T-helper 17 cell (primary cell): ENCODE measurements at places on chromosomes 1 and 21. TPM values are rescaled to one million over a fixed set of nuclear protein-coding genes. Genes with fewer than 3 reads are reported as not detected.

NBPF14 gene
- 25.8 TPM for total RNA-seq

DPT gene
- not detected for total RNA-seq

ALPL gene
- total RNA-seq: not detected

LPGAT1 gene
- 35.0 TPM for total RNA-seq

SHISA4 gene
- total RNA-seq: 0.37 TPM

MYOG gene
- not detected for total RNA-seq

NTRK1 gene
- total RNA-seq: 0.67 TPM

HHIPL2 gene
- 0.27 TPM for total RNA-seq

LCE1C gene
- total RNA-seq: not detected

MAP1LC3C gene
- total RNA-seq: not detected

S100A7 gene
- not detected for total RNA-seq

FMO1 gene
- not detected for total RNA-seq

SPRR3 gene
- total RNA-seq: not detected

BCL2L15 gene
- 1.5 TPM for total RNA-seq

MT1HL1 gene
- not detected for total RNA-seq

BSND gene
- total RNA-seq: 0.07 TPM

GRCh38 chr1:215584389-215584788 lies 17.3 kb downstream of the KCTD3 start:
- DNase-seq: no peak

GRCh38 chr1:215819114-215819513 lies 252.0 kb downstream of the KCTD3 start:
- DNase-seq: no peak

GRCh38 chr1:109185990-109186732 lies 27.6 kb upstream of the SARS1 start:
- no peak for DNase-seq

DNA sequence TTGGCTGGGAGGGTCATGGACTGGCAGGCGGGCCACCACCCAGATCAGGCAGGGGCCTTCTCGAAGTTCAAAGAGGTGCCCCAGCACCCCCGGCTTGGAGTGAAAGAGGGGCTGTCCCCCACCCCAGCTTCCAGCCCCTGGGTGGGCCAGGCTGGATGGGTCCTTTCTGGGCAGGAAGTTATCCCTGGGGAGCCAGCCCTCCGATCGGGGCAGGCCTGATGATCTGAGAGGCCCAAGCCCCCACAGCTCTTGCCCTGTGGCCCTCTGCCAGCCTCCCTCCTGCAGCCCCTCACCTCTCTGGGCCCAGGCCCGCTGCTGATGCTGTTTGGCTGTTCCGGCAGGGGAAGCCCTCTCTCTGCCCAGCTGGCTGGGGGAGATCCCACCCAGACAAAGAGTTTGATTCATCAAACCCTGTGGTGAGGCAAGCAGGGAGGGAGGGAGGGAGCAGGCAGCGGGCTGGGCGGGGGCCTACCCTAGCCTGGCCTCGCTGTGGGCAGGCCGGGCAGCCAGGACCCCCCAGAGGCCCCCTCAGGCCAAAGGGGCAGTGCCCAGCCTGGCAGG lies 2.5 kb downstream of the ARHGEF19 start:
- no peak for DNase-seq

- DNase-seq: no peak
These were observed 130.1 kb upstream of the CTTNBP2NL start for GRCh38 chr1:112265931-112266330.

DNA sequence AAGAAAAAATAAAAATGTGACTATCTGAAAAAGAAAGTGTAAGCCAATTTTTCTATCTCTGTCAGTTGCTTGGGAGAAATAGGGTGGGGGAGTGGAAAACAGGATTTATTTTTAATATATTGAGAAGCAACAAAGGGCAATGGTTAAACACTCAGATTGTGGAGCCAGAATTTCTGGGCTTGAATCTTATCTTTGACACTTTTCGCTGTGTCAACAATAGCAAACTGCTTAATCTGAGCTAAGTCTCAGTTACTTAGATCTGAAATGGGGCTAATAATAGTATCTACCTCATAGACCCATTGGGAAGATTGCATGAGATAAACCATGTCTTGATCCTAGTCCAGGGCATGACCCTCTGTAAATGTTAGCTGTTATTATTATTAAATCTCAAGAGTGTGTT lies 468.1 kb downstream of the ADGRL2 start:
- no peak for DNase-seq

GRCh38 chr1:31373897-31374486 lies 1.1 kb upstream of the FABP3 start:
- no peak for DNase-seq

DNA sequence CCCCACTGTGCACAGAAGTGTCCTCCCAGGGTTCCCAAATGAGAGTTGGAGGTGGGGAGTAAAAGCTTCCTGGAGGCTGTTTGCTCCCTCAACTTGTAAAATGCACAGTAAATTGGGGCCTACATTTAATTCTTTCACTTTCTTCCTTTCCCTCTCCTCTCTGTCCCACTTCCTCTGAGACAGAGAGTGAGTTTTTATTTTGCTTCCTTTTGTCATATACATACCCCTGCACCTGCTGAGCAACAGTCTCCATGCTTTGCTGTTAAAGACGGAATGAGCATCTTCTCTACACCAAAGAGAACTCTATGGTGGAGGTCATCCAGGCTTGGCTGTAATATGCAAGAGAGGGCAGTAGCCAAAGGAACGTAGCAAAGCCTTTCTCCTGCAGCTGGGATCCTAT lies 79.3 kb upstream of the VAV3 start:
- DNase-seq: no peak

- DNase-seq: no peak
These were observed 13.8 kb downstream of the SLC35E2B start for GRCh38 chr1:1678581-1679380.

DNA sequence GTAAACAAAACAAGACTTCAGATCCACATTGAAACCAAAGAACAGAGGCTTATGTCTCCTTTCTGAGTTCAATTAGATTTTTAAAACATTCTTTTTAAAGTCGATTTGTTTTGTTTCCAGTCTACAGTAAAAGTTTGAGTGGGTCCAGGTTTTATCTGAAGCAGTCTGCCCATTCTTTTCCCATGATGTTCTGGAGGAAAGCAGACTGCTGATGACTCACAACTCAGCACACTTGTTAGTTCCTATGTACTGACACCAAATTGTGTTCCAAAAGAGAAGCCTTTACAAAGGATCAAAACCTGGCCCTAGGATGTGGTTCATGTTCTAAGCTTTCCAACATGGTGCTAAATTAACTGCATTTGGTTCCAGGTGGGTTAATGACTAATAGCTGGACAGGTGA lies 11.4 kb upstream of the CCN1 start:
- no peak for DNase-seq

GRCh38 chr1:230303822-230304221 lies 122.3 kb downstream of the PGBD5 start:
- DNase-seq: no peak

DNA sequence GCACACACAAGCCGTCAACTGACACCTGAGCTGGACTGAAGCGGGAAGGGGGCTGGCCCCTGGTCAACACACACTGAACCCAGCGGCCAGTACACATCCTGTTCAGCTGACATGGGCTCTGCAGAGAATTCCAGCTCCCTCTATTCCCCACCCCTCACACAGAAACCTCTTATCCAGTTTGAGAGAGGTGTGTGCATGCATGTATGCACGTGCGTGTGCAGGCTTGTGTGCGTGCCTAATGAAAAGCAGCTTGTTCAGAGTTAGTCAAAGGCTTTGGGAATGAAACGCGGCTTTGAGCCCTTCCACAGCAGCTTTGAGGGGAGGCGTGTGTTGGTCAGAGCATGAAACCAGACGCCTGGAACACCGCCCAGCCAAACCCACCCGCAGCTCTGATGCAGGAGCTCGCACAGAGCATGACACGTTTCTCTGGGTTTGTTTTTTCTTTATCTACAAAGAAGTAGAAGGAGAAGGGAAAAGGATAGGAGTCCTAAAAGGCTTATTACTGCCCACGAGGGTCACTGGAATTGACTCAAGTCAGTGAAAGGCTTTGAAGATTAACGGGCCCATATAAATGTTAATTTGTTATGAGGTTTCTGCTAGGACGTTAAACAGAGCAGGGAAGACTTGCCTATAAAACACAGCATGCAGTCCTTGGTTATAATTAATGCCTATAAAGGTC lies 184.2 kb downstream of the ETS2 start:
- DNase-seq: no peak

DNA sequence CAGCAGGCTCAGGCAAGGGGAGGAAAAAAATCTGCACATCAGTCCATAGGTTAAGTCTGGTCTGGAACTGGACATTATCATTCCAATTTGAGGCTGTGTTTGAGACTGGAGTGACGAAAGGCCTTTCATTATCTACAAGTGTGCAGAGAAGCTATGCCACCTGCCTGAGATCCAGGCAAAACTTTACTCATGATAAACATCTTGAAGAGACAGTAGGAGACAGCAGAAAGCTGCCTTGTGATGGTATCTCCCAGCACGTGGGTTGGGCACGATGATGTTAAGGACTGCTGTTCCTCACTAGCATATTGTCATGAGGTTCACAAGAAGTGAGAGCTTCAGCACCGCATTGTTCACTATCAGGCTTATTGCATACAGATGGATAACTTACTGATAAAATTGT lies 126.4 kb downstream of the PLXNA2 start:
- DNase-seq: no peak

DNA sequence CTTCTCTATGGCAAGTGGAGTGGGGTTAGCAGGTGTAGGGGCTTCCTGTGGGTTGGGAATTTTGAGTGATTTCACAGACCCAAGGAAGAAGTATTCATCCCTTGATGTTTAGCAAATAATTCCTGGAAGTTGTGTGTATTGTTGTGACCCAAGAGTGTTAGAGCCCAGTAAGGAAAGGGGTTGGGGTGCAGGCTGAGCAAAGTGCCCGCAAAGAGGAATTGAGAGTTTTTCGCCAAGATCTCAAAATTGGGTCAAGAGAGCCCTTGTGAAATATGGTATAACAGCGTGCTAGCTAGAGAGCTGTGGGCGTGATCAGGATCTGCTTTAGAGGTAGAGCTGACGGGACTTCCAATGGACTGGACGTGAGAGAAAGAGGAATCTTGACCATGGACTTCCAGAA lies 73.0 kb upstream of the LAPTM5 start:
- DNase-seq: no peak

DNA sequence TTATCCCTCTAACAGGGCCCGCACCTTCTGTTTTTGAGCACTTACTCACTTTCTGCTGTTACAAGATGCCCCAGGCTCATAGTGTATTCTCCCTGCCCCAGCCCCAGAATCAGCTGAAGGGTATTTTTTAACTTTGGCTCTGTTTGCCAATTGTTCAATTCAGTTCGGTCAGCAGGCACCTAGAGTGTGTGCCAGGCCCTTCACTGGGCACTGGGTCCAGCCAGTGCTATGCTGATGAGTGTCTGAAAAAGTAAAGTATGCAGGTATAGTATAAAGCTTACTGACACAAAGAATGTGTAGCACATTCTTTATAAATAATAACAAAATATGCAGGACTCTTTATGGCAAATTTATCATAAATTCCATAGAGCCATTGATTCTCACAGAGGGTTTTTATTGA lies 35.0 kb downstream of the FHAD1 start:
- DNase-seq: no peak

DNA sequence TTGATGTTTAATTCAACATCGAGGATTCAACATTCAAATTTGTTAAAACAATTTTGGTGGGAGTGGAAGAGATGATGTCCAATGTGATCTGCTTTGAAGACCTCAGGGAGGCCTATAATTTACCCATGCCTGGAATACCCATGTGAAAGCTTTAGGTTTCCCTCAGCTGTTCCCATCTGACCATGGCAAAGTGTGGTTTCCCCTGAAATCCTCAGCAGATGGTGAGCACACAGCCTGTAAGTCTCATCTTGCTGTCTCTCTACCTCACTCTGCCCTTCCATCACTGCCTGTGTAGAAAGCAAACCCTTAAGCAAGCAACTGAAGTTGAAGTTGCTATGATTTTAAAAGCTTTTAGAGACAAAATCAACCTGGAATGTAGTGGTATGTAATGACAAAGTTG lies 80.1 kb upstream of the ATF3 start:
- DNase-seq: no peak

DNA sequence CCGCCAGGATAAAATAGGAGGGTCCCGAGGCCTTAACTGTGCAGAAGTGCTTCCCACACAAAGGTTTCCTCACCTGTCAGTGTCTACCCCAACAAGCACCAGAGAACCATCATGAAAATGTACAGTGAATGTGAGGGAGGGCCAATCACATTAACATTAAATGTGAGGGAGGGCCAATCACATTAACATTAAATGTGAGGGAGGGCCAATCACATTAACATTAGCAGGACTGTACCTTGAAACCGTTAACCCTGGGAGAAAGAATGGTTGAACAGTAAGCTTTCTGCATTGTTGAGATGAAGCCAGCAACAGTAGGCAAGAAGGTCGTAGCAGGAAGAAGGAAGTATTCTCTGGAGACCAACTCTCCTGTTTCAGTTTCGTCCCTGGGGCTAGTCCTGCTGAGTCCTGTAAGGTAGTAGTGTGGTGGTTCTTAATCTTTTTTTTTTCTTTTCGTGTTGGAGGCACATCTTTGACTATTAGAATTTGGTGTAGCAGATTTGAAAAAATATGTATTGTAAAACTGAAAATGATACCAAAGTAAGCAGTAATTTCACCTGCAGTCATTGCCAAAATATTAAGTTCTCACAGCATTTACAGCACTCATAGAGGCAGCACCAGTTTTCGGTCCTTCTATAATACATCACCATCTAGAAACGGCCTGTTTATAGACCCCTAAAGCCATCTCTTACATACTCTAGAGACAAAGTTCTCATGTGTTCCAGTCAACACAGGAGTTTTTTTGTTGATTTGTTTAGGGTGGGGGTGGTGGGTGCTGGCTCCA lies 98.6 kb upstream of the PPP2R5A start:
- DNase-seq: no peak

DNA sequence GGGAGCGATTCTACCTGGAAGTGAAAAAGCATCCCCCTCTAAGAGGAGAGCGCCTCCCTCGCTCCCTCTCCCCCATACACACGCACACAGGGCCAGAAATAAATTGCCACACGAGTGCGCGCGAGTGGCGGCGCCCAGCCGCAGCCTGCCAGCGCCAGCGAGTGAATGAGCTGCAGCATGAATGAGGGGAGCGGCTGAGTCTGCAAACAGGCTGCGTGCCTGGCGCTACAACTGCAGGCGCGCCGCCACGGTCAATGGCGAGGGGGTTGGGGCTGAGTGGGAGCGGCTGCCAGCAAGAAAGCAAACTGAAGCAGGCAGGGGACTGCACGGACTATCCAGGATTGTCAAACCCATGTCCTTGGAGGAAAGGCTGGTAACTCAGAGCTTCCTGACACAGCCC lies 2.2 kb downstream of the CAMK1G start:
- no peak for DNase-seq

GRCh38 chr1:188444526-188444925 lies 1615.8 kb downstream of the PLA2G4A start:
- DNase-seq: no peak

DNA sequence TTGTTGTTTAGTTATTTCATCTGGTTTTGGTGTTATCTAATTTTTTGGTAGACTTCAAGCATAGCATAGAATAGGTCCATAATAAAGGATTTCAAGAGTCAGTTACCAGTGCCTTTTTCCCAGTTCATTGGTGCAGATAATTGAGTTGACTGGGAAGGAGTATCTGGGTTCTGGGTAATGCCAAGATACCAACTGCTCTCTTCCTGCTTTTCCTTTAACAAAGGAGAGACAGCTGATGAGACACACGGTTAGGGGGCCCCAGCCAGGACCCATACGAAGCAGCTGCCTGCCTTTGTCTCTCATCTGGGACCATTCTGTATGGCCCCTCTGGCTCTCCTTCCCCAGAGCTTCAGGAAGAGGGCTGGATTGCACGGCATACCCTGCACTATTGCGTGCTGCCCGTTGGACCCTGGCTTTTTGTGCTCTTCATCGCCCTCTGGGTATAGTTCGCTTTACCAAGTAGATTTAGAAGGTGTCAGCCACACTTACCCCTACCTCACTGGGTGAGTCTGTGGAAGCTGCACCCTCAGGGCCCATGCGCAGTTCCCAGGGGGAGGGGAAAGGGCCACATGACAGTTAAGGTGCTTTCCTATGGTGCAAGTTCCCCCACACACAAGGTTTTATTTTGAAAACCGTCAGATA lies 7.0 kb downstream of the NAV1 start:
- no peak for DNase-seq
